DMS53 (cell line): ENCODE measurements at places on chromosomes 4 and X.
A peak's percentile ranks its signal among the peaks of the same experiment; 100 is the strongest.

- DNase-seq, result no peak
Measured at GRCh38 chr4:70991596-70991995, 1.9 kb upstream of the DCK start.

DNA sequence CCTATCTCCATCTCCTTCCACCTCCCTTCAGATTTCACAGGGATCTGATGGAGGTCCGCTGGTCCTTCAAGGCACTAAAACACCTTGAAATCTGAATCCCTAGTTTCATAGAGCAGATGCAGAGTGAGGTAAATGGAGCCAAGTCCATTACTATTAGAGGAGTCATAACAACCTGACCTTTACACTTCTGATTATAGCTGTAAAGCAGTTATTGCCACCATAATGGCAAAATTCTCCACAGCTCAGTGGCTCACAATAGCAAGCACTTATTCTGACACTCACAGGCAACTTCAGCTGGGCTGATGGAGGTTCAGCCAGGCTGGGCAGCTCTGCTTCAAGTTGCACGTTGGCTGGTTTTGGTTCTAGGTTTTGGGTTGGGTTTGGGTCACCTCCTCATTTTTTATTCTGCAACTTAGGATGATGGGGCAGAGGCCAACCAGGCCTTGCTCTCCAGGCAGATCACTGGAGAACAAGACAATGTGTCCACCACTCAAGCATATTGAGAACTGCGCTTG is 51.4 kb upstream of the LRAT start:
- DNase-seq, result no peak

GRCh38 chr4:8747467-8748235 is 124.0 kb downstream of the HMX1 start:
- DNase-seq, result no peak

- DNase-seq, result no peak
Measured at GRCh38 chrX:103878466-103879122, 46.5 kb upstream of the RAB9B start.

DNA sequence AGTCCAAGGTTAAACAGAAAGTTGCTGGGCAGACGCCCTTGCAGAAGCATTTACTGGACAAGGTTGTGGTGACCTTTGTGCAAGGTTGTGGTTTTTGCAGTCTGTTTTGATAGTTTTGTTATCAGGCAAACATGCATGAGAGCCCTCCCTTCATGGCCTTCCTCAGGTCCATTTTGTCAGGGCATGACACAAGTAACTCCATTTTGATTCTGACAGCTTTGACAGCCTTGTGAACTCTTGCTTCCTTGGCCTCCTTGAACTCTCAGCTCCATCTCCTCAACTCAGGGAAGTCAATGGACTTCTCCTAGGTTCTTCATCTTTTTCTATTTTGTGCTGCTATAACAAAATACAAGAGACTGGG is 97.7 kb downstream of the CEP44 start:
- DNase-seq, result no peak

DNA sequence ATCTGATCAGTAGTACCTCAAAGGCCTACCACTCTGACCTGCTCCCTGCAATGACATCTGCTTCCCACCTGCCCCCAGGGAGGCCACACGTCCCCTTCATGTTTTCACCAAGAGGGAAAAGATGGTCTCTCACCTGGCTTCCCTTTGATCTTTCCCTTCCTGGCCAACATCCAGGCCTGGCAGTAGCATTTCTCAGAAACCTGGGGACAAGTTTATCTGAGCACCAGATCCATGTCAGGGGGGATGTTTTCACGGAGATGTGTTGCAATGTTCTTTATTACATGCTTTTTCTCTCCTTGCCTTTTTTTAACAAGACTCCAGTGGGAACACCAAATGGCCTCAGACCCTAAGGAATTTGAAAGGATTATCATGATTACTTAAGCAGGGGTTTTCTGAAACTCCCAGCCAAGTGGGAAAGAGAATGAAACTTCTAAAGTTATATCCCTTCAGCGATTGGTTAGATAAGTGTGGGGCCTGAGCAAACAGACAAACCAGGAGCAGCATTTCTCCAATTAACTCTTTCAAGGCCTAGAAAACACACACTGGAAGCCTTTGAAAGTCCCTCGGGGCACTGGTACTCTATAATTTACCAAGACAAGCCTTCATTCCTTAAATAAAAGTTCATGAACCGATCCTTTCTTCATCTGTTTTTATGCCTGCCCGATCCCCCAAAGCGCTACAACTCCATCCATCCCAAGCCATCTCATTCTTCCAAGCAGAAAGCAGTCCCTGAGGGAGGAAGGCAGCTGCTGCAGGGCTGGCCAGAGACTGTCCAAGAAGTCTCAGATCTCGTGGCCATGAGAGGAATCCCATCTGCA is 94.1 kb downstream of the BCOR start:
- DNase-seq, result peak; percentile 39

DNA sequence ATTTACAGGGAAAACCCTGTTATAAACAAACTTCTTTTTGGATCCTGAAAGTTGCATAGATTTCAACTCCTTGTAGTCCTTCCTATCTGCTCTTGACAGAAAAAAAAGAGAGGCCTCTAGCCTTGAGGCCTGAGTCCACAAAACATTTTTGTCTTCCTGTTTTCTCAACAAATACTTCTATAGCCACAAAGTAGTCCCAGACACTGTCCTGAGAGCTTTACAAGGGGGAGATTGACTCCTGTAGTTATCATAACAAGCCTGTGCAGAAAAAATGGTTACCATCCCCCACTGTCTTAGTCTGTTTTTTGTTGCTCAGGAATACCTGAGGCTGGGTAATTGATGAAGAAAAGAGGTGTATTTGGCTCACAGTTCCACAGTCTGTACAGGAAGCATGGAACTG is 35.2 kb downstream of the PCDH7 start:
- no peak for DNase-seq

DNA sequence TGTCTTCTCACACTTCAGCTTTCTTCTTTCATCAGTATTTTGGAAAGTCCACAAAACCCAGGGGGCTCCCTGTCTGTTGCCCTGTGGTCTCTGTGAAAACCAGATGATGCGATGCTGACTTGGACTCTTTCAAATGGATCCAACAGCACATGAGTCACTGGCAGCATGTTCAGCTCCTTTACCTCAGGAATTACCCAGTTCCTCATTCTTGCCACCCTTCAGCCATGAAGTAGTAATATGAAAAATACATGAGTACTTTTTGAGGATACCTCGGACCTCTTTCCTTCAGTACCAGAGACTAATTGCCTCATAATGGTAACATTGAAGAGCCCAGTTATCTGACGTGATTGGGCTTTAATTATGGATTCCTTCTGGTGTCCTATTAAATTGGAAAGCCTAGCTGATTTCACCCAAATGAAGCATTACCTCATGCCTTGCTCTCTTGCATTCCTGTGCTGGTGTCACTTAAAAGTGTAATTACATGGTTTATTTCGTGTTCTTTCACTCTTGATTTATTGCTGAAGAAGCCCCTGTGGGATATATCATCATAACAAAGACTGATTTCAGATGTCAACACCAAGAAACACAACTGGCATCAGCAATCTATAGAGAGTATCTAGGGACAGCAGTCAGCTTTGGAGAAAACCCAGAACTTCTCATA is 63.4 kb downstream of the NFKB1 start:
- no peak for DNase-seq

- peak; percentile 89 for DNase-seq
Measured at GRCh38 chrX:151396042-151396824, 773 bp upstream of the VMA21 start.

DNA sequence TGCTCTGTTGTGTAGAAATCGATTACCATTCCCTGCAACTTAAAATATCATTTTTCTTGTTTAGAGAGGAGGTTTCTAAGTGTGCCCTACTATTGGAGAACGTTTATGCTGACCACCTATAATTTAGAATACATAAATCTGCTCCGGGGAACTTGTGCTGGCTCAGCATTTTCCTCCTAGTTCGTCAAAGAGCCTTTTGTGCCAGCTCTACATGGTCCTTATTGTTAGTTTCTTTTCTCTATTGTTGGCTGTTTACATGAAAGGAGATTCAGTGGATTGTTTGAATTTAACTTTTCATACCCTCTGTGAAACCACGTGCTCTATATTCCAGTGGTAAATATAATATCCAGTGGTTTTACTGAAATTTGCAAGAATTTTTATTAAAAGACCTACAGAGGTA is 53.4 kb upstream of the ATP8A1 start:
- peak; percentile 58 for DNase-seq

DNA sequence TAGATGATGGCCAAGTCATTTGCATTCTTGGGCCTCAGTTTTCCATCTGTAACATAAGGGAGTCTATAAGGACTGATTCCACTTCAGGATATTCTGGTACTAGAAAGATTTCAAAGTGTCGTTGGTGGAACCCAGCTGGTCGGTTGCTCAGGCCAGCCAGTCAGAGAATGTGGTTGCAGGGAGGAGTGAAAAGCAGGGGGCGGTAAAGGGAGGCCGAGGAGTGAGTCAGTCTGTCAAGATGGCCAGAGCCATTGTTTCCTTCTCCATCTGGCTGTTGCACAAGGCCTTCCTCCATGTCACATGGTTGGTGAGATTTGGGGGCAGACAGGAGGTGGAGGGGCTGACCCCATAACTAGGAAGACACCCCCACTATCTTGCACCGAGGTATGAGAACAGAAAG is 38.2 kb downstream of the STARD8 start:
- no peak for DNase-seq

- DNase-seq, result peak; percentile 97
Measured at GRCh38 chr4:6688879-6689505, 4.7 kb upstream of the S100P start.

GRCh38 chrX:115892787-115893671 is 277.5 kb upstream of the AGTR2 start:
- peak; percentile 87 for DNase-seq

DNA sequence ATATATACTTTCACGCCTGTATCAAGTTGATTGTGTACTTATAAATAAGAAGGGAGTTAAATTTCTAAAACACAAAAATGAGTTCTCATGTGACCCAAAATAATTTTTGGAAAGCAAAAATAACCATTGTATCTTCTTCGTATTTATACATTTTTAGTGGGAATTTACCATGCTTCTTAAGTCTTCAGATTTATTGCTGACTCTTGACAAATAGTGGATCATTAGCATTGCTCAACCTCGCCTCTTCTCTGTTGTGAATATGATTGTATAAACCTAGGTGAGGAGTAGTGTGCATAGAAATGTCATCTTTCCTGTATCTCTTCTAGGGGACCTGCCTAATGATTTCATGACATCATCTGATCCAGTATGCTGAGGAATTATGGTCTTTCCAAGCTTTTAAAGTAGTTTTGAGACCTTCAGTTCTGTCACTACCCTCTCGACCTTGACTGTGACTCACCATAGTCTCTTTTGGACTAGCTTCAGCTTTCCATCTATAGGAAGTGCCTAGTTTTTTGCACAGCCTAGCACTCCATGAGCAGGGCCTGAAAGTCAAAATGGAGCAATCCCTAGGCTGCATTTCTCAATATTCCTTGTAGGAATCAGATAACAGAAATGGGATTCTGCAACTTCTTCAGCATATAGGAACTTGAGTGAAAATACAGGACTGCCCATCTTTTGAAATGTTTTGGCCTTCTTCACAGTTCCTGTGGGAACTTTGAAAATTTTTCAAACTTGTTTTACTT is 157.6 kb downstream of the ARX start:
- no peak for DNase-seq

DNA sequence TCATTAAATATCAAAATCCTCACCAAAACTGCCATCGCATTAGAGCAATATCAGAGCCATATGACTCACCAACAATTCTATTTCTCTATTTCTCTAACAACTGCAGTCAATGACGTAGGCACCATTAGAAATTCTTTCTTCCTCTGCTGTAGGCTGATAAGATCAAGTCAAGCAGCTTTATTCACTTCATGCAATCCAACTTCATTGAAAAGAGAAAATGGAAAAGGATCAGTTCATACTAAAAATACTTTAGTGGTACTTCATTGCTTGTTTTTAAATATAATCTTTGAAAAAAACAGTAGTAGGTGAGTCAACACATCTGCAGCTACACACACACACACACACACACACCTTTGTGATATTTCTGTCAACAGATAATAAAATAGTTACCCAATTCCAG is 345.3 kb upstream of the TENM3 start:
- peak; percentile 51 for DNase-seq

DNA sequence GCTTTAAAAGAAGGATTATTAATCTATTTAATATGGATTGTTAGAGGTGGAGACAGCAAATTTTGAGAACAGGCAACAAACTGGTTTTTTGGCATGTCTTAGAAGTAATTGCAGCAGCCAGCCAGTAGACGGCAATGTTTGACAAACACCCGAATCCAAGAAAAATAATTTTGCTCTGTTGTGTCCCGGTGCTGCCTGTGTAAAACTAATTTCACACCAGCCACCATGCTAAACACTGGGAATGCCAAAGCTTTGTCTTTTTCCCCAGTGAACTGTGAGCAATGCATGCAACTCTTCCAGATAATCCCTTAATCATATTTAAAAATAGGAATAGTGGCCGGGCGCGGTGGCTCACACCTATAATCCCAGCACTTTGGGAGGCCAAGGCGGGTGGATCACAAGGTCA is 25.9 kb downstream of the SMIM31 start:
- peak; percentile 61 for DNase-seq

DNA sequence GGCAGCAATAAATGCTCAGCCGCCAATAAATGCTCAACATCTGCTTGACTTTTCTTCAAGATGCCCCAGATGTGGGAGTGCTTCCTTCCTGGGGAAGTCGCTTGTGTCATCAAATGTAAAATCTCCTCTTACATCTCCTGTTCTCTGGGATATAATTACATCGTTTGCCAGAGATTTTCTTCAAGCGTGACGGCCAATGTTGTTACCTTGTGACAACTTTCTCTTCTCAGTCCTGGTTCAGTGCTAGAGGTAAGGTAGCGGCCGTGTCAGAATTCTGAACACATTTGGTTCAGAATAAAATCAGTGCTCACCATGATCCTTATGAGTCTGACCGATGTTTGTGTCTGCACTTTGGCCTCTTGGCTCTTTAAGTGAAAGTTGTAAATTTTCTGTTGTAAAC is 102.5 kb downstream of the ASMT start:
- DNase-seq, result no peak

GRCh38 chr4:114636192-114636935 is 37.8 kb downstream of the UGT8 start:
- no peak for DNase-seq

GRCh38 chr4:5340991-5341451 is 289.7 kb downstream of the STK32B start:
- no peak for DNase-seq
